ENCODE measurements at places on chromosomes 11 and 22.

DNA sequence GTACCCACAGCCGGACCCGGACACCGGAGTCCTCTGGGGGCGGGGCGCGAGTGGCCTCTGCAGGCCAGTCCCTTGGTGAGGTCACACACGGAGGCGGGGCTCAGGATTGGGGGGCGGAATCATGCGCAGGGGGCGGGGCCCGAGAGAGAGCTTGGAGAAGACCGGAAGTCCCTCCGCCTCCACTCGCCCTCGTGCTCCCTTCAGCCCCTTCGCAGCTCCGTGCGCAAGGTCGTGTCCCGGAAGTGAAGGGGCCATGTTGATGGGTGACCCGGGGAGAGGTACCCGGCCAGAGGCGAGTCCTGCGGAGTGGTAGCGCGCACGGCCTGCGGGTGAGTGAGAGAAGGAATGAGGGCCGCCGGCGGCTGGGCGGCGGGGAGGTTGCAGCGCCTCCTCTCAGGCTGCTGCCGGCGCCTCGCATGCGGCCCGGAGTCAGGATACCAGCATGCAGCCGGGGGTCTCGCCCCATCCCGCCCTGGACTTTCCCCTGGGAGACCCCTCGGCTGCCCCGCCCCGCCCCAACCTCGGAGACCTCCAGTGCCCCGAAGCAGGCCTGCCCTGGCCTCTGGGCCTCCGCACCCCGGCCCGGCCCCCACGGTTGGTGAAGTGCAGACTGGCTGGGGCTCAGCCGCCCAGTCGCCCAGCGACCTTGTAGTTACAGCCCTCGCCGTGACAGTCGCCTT is at the start of gene MIEF1:
Gene MIEF1, plus strand, starts transcription at position 182 of the 680 bp plus-strand sequence. CDS start 9,005 bp downstream, outside the sequence.
- peak; percentile 85 for DNase-seq

DNA sequence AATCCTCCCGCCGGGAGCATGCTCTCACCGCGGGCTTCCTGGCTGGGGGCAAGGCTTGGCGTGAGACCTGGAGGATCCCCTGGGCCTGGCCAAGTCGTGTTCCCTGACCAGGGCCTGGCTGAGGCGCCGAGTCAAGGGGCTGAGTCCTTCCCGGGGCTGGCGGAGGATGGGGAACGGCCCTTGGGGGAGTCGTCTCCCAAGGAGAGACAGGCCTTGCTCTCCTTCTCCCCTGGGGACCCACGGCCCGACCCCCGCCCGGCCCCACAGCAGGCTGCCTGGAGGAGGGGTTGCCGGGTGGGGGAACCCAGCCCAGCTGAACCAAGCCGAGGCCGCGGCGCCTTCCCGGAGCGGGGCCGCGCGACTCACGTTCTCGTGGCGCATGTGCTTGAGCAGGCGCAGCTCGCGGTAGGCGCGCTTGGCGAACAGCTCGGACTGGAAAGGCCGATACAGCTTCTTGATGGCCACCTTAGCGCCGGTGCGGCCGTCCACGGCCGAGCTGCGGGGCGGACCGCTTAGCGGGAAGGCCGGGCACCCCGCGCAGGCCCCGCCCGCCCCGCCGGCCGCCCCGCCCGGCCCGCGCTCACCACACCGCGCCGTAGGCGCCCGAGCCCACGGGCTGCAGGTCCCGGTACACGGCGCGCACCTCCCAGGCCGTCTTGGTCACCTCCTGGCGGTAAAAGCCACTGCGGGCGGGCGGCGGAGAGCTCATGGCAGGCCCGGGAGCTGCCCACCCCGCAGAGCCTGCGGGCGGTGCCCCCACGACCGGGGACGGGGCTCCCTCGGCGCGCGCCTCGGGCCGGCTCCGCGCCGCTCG is 475 bp downstream of the MAPK12 start:
- no peak for DNase-seq

DNA sequence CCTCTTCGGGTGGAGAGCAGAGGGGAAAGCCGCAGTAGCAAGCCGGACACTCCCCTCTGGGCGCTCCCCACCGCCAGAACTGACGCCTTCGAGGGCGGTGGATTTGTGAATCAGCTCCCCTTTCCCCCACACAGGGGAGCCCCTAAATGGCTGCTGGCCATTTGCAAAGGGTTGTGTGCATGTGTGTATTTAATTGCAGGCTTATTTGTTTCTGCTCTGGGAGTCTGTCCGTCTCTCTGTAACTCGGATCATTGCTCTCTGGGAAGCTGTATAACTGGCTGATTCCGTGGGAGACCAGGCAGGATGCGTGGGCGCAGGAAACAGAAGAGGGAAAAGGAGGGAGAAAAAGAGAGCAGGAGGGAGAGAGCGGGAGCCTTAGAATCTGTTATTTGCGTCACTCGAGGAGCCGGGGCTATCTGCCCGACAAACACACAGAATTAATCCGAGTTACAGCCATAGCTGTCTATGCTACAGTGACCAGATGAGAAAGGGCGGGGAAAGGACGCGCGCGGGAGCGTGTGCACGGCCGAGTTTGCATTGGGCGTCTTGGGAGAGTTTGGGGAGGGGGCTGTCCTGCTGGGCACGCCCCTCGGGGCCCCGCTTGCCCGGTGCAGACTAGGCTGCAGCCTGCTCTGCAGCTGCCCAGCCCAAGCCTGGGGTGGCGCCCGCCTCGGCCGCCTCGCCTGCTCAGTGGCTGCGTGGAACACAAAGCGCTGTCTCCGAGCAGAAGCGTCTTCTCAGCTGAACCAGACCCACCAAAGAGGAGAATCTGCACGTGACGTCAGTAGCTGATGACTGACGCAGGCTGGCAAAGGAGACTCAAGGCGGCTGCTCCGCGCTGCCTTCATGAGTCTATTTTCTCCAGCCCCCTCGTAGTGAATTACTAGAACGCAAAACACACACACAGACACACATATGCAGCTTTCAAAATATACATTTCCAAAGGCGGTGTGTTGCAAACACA is 105.3 kb upstream of the HSD17B12 start:
- DNase-seq, result no peak

DNA sequence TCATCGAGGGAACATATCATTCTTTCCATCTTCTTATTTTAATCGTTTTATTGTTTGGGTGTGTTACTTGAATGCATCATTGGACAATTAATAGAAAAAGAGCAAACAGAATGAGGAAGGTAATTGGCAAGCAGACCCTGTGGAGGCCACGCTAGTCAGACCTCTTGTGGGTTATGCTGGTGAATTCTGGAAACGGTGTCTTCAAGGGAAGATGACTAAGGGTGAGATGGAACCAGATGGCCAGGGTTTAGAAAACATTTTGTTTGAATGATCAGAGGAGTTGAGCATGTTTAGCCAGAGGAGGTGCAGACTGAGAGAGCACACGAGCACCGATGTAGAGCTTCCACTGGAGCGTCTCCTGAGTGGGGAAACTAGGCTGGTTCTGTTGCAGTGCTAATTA is 8.5 kb downstream of the ST14 start:
- DNase-seq, result no peak

DNA sequence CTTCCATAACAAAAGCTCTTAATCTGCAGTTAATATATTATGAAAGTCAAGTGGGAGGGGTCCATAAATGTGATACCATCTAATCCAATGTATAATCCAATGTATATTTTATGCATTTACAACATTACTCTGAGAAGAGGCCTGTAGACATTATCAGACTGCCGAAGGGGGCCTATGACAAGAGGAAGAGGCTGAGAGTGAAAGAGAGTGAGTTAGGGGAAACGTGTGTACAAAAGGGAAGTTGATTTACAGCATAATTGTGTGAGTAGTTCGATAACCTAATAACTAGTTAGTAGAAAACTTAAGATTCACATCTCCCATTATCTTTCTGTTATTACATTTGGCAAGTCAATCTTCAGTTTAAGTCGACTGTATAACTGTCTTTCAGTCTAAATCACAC is 86.6 kb downstream of the DDX10 start:
- DNase-seq, result no peak

GRCh38 chr11:128501632-128502549 is 85.5 kb downstream of the ETS1 start:
- DNase-seq, result no peak

- DNase-seq, result no peak
Measured at GRCh38 chr11:44627911-44628729, 62.7 kb downstream of the CD82 start.

GRCh38 chr11:102662607-102663006 is 37.5 kb upstream of the MMP20 start:
- no peak for DNase-seq

Data from stimulated activated CD4-positive, alpha-beta T cell treated with anti-CD3 and anti-CD28 coated beads, Interleukin-15, amount 100 ng/mL, for 1 hour (primary cell).